CD4-positive, alpha-beta T cell treated with Interleukin-17A for 1 hour (primary cell): ENCODE measurements at places on chromosomes 12 and 14.

DNA sequence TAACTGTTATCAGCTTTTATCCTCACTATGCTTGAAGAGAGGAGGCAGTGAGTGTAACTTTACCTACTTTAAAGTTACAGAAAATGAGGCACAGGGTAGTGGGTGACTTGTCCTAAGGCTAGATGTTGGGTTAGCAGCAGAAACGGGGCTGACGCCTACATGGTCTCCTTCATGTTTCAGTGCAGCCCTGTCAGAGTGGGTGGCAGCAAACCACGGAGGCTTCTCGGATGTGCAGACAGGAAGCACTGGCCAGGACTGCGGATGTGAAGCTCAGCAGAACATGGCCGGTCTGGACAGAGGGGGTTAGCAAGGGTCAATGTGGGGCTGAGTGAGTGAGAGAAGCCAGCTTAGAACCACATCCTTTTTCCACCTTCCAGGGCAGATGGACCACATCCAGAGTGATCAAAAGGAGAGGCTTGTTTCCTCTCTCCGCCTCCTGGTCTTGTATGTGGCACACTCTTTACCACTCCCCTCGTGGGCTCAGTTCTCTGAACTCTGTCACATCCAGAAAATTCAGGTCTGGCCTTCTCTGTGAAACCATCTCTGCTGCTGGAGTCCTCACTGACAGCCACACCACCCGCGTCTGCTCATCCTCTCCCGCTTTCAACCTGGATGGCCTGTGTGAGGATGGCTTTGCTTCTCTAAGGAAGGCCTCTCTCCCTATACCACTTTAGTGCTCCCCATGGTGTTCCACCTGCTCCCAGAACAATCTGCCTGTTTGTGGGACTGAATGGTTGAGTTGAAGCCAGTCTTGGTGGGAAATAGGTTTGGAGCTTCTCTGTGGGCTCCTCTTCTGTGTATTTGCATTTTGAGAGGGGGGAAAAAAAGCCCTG is 14.1 kb downstream of the SUSD6 start:
- peak; percentile 72 for DNase-seq

DNA sequence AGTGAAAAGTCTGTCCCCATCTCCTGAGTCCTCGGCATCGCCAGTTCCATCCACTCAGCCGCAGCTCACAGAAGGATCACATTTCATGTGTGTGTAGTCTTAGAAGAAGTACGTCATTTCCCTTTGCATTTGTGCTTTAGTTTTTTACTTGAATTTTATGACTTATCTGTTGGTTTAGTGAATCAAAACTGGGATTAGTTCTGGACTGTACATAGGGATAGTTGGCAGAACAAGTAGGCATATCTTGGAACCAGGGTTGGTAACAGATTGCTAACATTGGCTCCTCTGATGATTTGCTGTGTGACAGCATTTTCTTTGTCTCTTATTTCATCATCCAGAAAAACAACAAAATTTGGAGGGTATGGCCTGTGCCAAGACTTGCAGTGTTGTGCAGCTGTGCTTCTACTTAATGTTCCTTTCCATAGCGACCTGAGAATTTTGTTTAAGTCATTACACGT is 69.6 kb upstream of the AEBP2 start:
- no peak for DNase-seq

GRCh38 chr12:50344245-50344644 is 52.2 kb downstream of the FAM186A start:
- DNase-seq, result no peak

DNA sequence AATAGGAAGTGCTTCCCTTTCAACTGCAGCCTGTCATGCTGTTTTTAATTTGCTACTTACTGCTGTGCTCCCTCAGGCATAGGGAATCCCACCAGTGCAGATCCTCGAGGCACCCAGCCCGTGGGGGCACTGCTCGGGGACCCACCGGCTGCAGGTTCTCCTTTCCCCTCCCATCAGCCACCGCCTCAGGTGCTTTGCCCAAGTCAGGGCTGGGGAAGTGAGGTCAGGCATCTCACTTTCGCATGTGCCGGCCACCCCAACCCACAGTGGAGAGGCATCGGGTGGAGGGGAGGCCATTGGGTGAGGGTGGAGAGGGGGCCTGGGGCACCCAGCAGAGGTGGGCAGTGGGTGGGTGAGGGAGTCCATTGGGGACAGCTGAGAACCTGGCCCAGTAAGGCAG is 41.9 kb upstream of the MAX start:
- DNase-seq, result no peak

GRCh38 chr12:91774434-91774921 is 371.2 kb downstream of the BTG1 start:
- DNase-seq, result no peak

GRCh38 chr12:87332987-87333726 is 696.0 kb downstream of the C12orf50 start:
- DNase-seq, result no peak

DNA sequence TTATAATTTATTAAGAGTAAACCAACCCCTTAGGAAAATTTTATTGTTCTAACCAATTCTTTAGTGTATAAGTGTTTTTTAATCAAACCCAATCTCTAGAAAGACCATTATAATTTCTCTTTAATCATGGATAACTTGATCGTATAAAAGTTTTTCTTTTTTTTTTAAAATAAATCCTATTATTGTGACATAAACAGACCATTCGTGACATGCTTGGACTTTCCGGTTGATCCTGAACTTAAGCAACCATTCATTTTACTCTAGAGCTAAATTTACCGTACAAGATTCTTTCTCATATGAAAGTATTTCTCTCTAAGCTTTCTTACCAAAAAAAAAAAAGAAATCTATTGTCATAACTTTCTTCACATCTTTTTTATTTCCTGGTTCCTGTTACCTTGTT is 32.6 kb upstream of the SLC38A4 start:
- DNase-seq, result no peak

DNA sequence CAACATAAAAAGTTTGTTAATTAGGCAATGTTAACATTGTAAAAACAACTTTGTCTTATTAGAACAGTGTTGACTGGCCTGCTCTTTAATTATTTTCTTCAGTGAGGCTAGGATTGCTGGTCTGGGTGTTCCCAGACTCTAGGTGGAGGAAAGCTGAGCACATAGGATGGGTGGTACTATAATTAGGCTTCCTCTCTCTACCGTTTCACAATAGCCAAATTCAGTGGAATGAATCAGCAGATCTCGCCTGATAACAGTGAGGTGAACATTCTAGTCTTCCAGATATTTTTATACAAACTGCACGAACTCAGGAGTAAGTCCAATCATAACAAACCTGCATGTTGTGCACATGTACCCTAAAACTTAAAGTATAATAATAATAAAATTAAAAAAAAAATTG is 11.9 kb downstream of the PTGDR start:
- no peak for DNase-seq
